ENCODE measurements at places on chromosomes 4 and X.
A peak's percentile ranks its signal among the peaks of the same experiment; 100 is the strongest.

DNA sequence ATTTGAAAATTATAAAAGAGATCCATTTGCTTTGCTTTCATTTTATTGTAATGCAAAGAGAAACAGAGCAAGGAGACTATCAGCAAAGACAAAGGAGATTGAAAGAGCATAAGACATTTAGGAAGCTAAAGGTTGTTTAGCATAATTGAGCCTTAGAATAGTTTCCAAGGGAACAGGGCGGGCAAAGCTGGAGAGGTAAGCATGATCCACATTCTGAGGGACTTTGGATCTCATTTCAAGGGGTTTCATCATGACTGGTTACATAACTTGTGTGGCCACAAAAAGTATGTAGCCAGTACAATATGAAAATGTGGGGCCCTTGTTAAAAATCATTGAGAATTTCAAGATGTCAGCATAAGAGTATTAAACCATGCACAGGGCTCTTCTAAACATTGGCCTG lies 406.5 kb downstream of the RPA4 start:
- no peak for DNase-seq

- no peak for DNase-seq
These were observed 203.0 kb downstream of the CENPC start for GRCh38 chr4:67342291-67342690.

- no peak for DNase-seq
These were observed 4.9 kb upstream of the TLR8 start for GRCh38 chrX:12901486-12901885.

GRCh38 chr4:1471443-1472147 lies 65.4 kb upstream of the NKX1-1 start:
- no peak for DNase-seq

- DNase-seq = no peak
These were observed 90.7 kb upstream of the S100G start for GRCh38 chrX:16559206-16559619.

GRCh38 chrX:80430826-80431504 lies 10.7 kb downstream of the TENT5D start:
- peak; percentile 0 for DNase-seq

GRCh38 chrX:42017971-42018370 lies 94.6 kb upstream of the CASK start:
- no peak for DNase-seq

- no peak for DNase-seq
These were observed 78.9 kb downstream of the SLC10A7 start for GRCh38 chr4:146442801-146443200.

DNA sequence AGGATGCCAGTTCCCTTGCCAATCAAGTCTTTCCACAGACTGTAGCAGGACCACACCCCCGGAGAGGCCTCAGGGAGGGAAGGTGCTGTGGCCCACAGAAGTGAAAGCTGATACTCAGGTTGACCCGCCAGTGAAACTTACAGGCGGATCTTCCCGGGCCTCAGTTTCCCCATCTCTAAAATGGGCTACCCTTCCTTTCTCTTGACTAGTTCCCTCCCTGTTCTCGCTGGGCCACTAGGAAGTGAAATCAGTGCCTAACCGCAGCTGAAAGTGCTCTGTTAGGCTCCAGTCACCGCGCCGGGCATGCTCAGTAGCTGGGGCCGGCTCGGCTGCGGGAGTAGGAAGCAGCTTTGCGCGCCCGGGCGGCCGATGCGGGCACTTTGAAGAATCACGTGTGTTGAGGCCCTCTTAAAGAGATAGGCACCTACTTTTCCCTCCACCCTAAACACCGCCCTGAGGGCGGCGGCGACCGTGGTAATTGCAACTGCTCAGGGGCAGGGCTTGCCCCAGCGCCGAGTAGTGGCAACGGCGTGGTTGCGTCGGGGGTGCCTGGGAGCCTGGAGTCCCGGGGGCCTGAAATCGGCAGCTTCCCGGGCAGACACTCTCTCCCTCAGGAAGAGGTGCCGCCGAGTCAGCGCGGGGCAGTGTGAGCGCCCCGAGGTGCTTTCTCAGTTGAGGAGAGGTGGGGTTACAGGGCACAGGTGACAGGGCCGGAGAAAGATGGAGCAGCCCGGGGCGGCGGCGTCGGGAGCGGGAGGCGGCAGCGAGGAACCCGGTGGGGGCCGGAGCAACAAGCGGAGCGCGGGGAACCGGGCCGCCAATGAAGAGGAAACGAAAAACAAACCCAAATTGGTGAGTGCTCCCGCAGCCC lies at the start of gene DIAPH2:
TSS of gene DIAPH2 (plus strand) at position 504 of the 871 bp plus-strand sequence.
- DNase-seq = peak; percentile 23

DNA sequence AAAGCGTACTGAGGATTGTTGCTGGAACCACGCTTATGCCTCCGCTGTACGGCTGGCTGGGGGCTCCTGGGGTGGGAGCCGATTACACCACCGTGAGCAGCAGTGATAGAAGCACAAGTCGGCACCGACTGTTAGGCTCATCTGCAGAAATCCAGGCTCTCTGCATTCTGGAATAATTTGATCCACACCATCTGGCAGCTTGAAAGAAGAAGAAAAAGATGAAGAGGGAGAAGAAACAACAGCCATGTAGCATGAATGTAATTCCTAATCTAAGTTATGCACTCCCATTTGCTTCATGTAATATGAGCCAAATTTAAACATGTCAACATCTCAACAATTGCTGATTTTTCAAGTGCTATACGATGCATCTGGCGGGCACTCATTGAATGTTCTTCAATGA lies 84.6 kb upstream of the DHX15 start:
- no peak for DNase-seq

- no peak for DNase-seq
These were observed 142.9 kb downstream of the ANAPC10 start for GRCh38 chr4:144955104-144955503.

DNA sequence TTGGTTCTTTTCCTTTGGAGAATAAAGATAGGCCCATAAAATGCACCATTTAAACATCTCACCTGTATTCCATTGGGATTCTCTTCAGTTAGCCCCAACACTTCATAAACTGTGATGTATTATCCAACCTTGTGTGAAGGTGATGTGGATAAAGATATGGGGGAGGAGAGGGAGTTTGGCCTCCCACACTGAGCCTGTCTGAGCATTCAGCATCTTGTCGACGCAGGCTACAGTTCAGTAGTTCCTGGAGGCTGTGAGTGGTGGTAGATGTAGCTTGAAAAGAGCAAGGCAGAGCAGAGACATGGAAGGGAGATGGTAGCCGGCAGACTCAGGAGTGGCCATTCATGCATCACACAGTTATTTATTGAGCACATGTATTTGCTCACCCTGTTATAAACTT lies 292.4 kb upstream of the PITX2 start:
- no peak for DNase-seq

DNA sequence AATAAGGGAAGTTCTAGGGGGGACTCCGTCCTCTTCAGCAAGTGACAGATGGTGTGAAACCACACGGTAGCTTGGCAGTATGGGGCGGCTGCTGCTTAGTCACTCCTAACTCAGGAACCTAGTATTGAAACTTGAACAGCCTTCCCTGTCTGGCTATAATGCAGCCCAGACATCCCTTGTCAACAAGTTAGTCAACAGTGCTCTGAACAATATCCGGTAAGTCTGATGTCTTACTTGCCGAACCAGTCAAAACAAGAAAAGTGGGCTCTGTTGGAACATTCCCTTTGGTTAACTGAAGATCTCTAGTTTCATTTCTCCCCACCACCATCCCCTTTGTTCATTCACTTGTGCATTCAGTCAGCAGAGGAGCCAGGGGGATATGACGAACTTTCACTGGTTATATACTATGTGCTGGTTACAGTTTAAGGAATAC lies 18.7 kb upstream of the CXCL13 start:
- DNase-seq = no peak

- DNase-seq = no peak
These were observed 24.6 kb downstream of the KDM6A start for GRCh38 chrX:44897539-44897938.

DNA sequence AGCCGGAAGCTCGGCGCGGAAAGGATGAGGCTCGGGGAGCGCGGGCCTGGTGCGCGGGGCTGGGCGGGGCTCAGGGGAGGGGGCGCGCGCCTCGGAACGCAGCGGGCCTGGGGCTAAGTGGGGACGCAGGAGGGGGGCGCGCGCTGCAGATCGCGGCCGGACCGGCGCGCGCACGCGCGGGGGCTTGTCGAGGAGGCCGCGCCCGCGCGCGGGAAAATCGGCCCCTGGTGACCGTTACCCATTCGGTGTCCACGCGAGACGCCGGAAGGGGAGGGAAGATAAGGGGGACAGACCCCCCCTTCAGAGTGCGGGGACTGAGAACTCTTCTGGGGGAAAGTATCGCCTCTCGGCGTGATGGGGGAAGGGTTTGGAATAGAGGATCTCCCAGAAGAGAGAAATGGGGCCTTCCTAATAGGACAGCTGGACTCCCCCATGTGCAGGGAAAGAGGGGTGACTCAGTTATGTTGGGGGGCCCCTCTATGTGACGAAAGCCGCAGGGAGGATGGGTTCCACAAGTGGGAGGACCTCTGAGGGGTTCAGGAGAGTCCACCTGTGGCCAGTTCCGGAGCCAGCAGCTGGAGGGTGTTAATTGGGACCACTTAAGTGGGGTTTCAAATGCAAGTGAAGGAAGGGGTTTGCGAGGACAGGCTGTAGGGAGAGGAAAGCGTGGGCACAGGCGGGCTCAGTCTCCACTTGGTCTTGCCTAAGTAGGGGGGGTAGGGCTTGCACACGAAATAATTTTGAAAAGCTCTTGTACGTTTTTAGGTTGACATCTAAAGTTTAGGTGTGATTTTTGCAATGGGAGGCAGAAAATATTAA lies 584 bp downstream of the SUV39H1 start:
- no peak for DNase-seq

GRCh38 chr4:11485926-11486325 lies 57.2 kb upstream of the HS3ST1 start:
- no peak for DNase-seq

GRCh38 chr4:71648448-71648847 lies 135.4 kb downstream of the GC start:
- DNase-seq = no peak

- no peak for DNase-seq
These were observed 17.1 kb downstream of the GAK start for GRCh38 chr4:915041-915474.

GRCh38 chr4:17251101-17251500 lies 260.8 kb downstream of the QDPR start:
- no peak for DNase-seq

DNA sequence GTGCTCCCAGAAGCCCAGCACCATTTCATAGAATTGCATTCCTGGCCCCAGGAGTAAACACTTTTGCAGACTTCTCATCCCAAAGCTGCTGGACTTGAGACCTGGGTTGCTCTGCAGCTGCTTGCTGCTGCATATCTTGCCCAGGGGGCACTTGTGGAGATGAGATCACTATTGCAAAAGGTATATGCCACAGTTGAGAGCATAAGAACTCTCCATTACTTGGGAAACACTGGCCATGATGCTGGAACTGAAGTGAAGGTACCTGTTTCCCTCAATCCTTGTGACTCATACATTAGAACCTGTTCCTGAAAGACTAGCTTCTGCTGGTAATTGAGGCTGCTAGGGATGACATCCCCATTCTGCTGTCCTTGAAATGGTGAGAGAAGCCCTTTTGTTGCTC lies 43.1 kb upstream of the WDR1 start:
- DNase-seq = no peak

DNA sequence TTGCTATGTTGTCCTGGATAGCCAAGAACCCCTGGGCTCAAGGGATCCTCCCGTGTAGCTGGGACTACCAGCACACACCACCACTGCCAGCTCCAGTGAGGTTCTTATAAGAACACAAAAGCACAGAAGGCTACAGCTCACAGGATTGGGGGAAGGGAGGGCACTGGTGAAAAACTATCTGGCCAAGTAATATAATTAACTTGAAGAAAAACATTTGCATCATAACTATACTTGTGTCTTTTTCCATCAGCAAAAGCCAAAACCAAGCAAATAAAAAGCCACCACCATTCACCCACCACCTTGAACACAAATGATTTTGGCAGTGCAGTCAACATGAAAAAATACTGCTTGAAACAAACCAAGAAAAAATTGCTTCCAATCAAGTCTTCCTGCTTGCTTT lies 188.2 kb downstream of the MAML3 start:
- DNase-seq = no peak

DNA sequence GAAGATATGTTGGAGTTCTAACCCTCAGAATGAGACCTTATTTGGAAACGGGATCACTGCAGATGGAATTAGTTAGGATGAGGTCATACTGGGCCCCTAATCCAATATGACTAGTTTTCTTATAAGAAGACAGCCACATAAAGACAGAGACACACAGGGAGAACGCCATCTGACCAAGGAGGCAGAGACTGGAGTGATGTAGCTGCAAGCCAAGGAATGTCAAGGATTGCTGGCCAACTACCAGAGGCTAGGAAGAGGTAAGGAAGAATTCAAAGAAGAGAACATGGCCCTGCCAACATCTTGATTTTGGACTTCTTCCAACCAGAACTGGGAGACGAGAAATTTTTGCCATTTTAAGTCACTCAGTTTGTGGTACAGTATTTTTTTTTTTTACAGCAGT lies 152.8 kb upstream of the DIPK2B start:
- DNase-seq = no peak

DNA sequence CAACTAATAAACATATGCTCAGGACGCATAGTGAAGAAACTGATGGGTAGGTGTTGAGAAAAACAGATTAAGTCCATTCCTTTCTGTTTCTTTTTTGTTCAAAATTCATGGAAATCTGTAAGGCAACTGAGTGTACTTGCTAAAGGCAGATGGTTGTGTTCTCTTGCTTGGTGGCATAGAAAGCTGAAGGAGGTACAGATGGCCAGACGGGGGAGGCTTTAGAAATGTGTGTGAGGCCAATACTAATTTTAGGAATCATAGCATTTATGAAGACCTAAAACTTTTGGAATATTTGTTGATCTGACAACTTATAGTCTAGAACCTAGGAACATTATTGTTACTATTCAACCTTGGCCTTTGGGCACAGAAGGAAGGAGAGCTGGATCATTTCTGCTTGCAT lies 56.8 kb upstream of the EMCN start:
- no peak for DNase-seq

DNA sequence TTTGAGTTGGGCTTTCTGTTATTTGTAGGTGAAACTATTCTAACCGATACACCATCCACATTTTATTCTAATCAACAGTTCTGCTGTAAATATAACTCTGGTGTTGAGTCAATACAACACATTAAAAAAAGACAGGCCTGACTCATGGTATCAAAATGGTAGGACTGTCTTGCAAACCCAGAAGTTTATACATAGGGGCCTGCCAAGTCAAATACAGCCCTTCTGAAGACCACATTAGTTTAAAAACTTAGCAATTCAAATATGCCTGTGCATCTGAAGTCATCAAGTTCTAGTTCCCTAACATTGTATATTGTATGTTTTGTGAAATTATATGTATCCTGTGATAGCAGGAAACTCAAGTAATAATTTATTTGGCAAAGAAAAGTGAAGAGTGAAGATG lies 24.4 kb upstream of the PDE5A start:
- no peak for DNase-seq

DNA sequence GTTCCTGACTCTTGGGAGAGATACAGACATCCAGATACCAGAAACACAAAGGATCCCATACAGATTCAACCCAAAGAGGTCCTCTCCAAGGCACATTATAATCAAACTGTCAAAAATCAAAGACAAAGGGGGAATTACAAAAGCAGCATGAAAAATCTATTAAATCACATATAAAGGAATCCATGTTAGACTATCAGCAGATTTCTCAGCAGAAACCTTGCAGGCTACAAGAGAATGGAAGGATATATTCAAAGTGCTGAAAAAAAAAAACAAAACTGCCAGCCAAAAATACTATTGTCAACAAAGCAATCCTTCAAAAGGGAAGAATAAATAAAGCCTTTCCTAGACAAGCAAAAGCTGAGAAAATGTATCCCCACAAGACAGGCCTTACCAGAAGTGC lies 14.8 kb upstream of the ADGRL3 start:
- DNase-seq = no peak
